ENCODE measurements at places on chromosomes 2 and 18. TPM values are rescaled to one million over a fixed set of nuclear protein-coding genes. Genes with fewer than 3 reads are reported as not detected.

DNA sequence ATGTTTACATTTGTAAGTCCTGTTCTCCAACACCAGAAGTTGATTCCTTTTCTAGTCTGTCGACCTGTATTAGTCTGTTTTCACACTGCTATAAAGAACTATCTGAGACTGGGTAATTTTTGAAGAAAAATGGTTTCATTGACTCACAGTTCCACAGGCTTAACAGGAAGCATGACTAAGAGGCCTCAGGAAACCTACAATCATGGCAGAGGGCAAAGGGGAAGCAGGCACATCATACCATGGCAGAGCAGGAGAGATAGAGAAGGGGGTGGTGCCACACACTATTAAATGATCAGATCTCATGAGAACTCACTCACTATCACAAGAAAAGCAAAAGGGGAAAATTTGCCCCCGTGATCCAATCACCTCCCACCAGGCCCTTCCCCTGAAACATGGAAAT lies 112.8 kb upstream of the MAP3K20 start:
- DNase-seq: no peak

- DNase-seq: no peak
Measured at GRCh38 chr18:48887294-48887904, 63.4 kb downstream of the SMAD7 start.

- DNase-seq: no peak
Measured at GRCh38 chr2:157845081-157845480, 31.0 kb downstream of the ACVR1 start.

GRCh38 chr2:178523596-178524134 lies 43.4 kb downstream of the PLEKHA3 start:
- DNase-seq: peak; percentile 15

GRCh38 chr2:169452080-169452479 lies 27.2 kb upstream of the BBS5 start:
- DNase-seq: peak; percentile 69

The SIX3 gene
- total RNA-seq: not detected

The LBH gene
- 30.3 TPM for total RNA-seq

The TEKT4 gene
- total RNA-seq: not detected

- DNase-seq: no peak
Measured at GRCh38 chr2:134253117-134253704, 661 bp upstream of the MGAT5 start.

DNA sequence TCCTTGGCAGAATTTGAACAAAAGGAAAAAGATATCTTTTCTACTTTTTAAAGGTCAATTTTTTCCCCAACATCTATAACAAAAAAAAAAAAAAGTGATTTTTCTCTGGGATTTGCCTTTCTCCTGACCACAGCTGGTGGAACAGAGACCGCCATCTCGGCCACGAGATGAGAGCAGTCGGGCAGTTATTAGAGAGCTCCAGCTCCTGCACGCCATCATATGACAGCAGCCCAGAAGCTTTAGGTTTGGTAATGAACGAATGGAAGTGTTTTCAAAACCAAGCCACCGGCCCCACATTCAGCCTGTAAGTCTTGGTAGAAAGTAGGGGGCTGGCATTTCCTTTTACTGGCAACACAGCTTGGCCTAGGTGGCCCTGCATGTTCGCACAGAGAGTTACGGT lies 94.9 kb upstream of the FZD7 start:
- DNase-seq: no peak

DNA sequence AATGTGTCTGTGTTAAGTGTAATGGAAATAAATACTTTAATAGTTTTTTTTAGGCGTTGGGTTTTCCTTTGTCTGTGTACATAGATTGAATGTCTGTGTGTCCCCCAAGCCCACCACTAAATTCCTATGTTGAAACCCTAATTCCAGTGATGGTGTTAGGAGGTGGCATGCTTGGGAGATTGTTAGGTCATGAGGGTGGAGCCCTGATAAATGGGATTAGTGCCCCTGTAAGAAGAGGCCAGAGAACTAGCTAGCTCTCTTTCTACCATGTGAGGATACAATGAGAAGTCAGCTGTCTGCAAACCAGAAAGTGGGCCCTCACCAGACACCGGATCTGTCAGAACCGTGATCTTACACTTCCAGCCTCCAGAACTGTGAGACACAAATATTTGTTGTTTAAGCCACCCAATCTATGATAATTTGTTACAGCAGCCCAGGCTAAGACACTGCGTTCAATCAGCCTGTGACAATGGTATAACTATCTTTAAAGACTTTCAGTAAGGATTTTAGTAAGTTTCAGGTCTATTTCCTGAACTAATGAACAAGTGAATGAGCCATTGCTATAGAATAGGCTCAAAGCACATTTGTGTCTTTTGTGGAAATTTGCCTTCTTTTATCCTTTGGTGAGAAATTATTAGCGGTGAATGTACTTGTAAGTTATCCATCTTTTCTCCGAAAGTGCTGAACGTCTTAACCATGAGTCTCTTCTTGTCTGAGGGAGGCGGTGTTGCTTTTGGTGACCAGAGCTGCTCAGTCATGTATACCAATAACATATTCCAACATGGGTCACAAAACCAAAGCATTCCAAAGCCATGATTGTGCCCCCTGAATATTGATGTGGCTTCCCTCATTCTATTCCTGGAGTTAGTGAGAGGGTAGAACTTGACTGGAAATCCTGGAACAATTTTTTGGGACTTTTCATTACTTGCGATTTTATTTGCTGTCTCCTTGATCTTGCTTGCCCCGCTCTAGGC lies 29.6 kb upstream of the IL1R1 start:
- no peak for DNase-seq

GRCh38 chr18:12288403-12288755 lies 19.7 kb upstream of the TUBB6 start:
- DNase-seq: peak; percentile 55

GRCh38 chr18:30248056-30248455 lies 794.5 kb downstream of the DSC3 start:
- no peak for DNase-seq

GRCh38 chr18:49344825-49345224 lies 115.6 kb downstream of the DYM start:
- no peak for DNase-seq

DNA sequence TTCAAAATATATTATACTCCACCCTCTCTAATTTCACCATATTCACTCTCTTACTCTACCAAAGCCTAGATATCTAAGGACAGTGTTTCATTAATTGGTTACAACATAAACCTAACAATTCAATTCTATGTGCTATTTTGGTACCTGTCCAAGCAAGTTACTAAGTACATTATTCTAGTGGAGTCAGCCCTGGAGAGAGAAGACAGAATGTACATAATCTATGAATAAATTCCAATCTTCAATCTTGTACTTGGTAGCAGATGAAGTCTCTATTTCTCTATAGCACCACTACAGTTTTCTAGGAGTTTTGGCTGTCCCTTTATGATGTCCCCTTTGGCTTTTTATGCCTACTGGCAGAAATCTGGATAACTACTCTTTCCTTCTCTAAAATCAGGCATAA lies 27.6 kb downstream of the NMUR1 start:
- DNase-seq: no peak

The PRLH gene
- not detected for total RNA-seq

The RAB31 gene
- 18.8 TPM for total RNA-seq

DNA sequence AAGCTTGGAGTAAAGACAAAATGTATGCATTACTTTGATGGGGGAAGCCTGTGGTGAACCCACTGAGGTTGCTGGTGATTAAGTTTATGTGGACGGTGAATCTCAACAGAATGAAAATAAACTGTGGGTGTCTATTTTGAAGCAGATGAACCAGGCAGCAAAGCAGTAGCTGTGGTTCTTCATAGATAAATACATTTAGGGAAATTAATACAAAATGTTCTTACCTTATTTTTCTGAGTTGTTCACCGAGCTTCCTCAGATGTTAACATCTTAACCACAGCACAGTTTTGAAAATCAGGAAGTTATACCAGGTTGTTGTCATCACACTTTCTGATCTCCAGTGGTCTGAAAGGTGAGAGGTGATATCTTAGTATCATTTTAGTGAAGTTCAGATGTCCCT lies 53.9 kb downstream of the NCK2 start:
- DNase-seq: no peak

The HOXD13 gene
- total RNA-seq: not detected

The NT5DC4 gene
- not detected for total RNA-seq

DNA sequence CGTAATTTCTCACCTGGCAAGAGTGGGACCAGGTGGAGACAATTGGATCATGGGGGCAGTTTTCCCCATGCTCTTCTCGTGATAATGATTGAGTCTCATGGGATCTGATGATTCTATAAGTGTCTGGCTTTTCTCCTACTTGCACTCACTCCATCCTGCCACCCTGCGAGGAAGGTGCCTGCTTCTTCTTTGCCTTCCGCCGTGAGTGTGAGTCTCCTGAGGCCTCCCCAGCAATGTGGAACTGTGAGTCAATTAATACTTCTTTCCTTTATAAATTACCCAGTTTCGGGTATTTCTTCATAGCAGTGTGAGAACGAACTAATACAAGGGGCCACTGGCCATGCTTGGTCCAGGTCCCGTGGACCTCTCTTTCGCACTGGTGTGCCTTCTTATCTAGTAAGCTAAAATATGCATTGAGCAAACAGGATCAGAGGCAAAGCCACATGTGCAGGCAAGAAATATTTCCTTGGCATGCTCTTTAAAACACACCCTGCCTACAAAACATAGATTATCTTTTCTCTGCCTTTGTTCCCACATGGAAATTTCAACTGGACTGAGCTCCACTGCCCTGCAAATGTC lies 821.1 kb downstream of the TRIB2 start:
- DNase-seq: no peak

GRCh38 chr2:165044505-165045303 lies 89.4 kb upstream of the SLC38A11 start:
- no peak for DNase-seq

DNA sequence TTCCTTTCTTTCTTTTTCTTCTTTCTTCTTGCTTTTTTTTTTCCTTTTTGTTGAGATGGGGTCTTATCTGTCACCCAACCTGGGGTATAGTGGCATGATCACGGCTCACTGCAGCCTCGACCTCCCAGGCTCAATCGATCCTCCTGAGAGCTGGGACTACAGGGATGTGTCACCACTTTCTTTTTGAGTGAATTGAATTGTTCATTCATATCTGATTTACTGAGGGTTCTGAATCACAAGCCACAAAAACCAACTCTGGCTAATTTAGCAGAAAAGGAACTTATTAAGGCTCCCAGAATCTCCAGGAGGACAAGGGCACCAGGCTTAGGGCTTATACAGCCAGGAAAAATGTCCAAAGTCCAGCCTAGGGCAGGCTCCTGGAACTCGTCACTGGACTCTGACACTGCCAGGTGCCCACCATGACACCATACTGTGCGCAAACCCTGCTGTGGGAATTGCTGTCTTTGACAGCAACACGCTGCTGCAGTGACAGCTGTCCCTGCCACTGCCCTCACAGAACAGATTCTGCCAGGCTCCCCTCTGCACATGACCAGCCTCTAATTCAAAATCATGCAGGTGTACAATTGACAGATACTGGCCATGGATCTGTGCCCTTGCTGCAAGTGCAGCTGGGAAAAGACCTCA lies 42.9 kb upstream of the EML6 start:
- DNase-seq: no peak

GRCh38 chr2:221377066-221377465 lies 195.0 kb downstream of the EPHA4 start:
- no peak for DNase-seq

The GNLY gene
- total RNA-seq: not detected

GRCh38 chr2:43040084-43040854 lies 186.1 kb downstream of the ZFP36L2 start:
- DNase-seq: no peak

- no peak for DNase-seq
Measured at GRCh38 chr2:55232863-55233657, 572 bp downstream of the RPS27A start.

The SUPT7L gene
- 17.7 TPM for total RNA-seq

DNA sequence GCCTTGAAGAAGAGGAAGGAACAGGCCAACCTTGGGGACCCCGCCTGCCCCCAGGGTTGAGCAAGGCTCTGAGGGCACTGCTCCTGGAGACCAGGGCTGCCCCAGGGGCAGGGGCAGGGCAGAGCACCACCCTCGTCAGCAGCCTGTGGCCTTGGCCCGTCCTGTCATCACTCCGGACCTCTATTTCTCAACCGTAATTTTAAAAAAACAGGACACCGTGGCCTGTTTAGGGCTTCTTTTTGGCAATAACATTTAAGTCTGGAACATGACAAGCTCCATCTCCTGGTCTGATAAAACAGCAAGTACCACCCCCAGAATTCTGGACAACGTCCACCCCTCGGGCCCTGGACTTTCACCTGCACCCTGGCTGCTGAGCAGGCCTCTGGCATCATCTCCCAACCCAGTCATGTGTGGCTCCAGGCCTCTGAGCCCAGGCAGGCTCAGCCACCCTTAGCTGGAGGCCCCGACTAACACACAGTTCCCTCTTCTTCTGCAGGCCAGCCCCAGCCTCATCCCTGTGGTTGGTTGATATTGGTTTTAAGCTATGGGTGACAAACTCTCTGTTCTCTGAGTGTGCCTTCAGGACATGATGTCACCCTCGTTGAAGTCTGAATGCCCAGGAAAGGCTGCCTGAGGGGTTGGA lies 22.6 kb upstream of the ID2 start:
- no peak for DNase-seq

GRCh38 chr2:149235816-149236375 lies 94.5 kb upstream of the LYPD6 start:
- DNase-seq: no peak

DNA sequence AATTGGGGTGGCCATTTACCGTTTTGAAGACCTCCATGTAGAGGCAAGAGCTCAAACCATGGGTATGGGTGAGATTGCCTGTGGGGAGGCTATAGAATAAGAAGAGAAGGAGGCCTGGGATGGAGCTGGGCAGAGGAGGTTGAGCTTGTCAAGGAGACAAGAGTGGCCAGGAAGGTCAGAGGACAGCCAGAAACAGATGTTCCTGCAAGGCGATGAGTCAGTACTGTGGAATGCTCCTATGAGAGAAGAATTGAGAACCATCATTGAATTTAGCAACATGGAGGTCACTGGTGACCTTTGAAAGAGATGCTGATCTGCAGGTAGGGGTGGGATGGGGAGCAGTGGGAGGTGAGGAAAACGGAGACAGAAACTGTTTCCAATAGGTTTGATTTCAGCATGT lies 3.5 kb downstream of the ACSL3 start:
- peak; percentile 83 for DNase-seq

DNA sequence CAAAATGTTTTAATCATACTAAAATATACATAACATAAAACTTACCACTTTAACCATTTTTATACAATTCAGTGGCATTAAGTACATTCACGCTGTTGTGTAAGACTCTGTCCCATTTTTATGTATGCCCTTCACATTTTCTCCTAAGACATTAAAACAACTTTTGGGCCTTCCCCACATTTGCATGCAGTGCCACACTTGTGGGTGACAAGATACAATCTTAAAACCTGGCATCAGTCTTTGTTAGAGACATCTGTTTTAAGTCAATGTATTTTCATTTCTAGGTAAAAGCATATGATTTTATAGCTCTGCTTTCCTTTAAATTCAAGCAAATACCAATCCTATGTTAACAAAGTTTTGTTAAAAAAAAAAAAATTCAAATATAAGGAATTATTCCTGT lies 17.3 kb downstream of the SPRED2 start:
- no peak for DNase-seq

The IHH gene
- not detected for total RNA-seq

DNA sequence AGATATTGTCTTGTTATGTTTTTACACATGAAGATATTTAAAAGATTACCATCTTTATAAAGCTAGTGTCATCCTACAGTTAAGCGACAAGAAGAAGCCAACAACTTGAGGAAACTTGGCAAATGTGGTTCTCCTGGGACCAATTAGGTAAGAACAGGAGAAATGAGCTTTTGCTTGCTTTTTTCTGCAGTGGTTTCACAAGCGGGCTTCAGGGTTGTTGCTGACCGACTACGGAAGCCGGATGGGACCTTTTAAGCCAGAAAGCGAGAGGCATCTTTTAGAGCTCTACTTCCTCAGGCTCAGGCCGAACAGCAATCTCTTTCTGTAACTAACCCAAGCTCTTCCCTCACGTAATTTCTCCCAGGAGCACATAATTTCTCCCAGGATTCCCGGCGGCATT lies 256.5 kb downstream of the CNTNAP5 start:
- peak; percentile 3 for DNase-seq

The MARCHF4 gene
- 1.2 TPM for total RNA-seq

Measured in GM23338 (cell line).